ENCODE measurements at places on chromosomes 12 and 14.

- DNase-seq: no peak
These were observed 1.8 kb downstream of the ALX1 start for GRCh38 chr12:85281636-85282312.

DNA sequence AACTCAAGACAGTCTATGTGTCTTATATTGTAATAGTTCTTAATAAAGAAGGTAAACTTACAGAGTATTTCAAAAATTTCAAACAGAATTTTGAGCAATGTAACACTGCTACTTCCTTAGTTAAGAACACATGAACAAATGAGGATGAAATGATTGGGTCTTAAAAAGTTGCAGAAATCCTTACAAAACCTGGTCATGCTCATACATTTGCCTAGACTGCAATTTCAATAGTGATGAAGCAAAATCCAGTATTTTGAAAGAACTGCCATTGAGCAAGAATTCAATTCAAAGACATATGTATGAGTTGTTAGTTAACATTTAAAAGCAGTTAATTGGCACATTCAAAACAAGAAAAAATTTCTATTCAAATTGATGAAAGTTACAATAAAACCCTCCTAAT is 17.8 kb upstream of the HIF1A start:
- no peak for DNase-seq

DNA sequence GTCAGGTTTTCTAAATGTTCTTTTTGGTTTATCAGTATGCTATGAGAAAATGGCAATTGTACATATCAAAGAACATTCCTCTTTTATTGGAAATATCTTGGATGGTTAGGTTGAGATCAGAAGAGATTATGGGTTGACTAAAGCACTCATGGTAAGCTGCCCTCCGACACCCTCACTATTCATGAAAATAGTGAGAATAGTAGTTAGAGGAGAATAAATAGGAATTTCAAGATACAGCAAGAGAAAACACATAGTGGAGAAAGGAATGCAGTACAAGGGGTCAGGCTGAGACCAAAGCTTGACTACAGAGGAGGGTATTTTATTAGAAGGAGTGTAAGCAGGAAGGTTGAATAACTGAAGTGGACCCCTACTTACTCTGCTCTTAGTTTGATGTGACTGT is 112.5 kb downstream of the PTPRQ start:
- no peak for DNase-seq

GRCh38 chr14:80313806-80314205 is 102.5 kb upstream of the DIO2 start:
- DNase-seq: no peak

DNA sequence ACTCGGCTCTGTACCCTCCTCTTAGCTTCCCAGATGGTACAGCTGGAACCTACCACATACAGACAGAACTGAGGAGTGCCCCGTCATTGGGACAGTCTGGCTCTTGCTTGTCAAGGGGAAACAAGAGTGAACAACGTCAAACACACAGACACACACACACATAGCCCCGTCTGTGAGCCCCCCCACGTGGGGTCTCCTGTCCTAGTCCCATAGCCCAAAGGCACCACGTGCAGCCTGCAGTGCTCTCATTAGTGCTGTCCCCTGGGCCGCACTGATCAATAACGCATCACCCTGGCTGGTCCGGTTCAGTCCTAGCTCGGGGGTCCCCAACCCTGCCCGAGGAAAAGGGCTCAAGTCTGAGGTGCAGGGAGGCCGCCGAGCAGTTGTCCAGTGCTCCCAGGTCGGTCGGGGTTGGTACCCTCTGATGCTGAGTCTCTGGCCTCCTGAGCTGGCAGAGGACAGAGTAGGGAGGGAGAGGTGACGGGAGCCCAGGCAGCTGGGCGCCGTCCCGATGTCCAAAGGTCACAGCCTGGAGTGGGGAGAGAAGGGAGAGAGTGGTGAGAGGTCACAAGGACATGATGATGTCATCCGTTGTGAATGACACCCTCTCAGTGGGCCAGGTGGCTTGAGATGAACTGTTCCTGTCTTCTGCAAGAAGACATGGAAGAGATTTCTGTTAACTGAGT is 105.4 kb upstream of the NOS1 start:
- DNase-seq: no peak
